DMS 273 treated with DMSO at 0.1 percent for 48 hours (cell line): ENCODE measurements at places on chromosomes 4 and X.

DNA sequence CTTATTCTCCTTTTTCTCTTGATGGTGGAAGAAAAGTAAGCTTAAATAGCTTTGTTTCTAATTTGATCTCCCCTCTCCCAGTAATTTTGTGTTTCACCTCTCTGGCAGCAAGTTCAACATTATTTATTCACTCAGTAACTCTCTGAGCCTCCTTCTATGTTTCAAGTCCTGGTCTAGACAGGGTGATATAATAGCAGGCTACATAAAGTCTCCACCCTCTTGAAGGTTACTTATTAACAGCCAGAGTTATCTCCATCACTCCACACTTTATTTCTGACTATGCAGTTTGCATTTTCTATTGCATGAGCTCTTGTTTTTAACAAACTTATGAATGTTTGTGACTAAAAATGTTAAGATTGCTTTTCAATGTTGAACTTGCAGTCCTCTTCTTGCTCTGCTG, 17.8 kb upstream of the ANOS1 start:
- no peak for DNase-seq

- DNase-seq = no peak
Measured at GRCh38 chrX:22165732-22166457, 106.8 kb upstream of the CBLL2 start.

- no peak for DNase-seq
Measured at GRCh38 chrX:71532078-71532752, 689 bp upstream of the OGT start.

DNA sequence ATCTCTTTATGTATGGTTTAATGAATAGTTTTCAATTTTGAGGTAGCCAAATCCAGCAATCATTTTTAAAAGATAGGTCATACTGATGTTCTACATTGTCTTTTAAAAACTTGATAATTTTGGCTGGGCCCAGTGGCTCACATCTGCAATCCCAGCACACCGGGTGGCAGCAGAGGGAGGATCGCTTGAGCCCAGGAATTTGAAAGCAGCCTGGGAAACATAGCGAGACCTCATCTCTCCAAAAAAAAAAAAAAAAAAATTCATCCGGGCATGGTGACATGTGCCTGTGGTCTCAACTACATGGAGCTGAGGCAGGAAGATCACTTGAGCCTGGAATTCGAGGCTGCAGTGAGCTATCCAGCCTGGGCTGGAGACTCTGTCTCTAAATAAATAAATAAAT, 419.8 kb downstream of the GALNTL6 start:
- DNase-seq = no peak

DNA sequence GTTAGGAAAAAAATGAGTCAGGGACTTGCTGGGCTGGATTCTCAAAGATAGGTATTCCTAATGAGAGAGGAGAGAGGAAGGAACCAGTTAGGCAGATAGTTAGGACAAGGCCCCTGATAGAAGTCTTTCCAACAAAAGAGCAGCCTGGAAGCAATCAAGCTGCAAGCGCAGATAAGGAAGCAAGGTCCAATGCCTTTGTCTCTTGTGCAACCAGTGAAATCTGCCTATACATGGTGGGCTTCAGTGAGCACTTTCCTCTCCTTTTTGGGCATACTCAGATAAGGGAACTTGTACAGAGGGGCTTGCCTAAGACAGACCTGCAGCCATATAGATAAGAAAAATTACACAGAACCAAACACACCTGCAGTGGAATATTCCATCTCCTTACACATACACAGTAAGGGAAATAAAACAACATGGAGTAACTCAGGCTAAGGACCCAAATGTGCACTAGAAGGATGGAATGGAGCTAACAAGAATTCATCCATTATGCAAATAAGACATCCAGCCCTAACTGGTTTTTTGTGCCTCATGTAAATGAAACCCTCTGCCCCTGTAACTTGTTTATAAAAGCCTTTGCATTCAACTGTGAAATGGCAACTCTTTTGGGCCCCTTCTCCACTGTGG, 68.8 kb downstream of the PCDH18 start:
- DNase-seq = no peak

GRCh38 chr4:52376132-52376704, 282.9 kb downstream of the USP46 start:
- no peak for DNase-seq

GRCh38 chrX:107597791-107598190, 30.5 kb upstream of the PRPS1 start:
- DNase-seq = no peak

- DNase-seq = no peak
Measured at GRCh38 chrX:39397561-39398199, 596.4 kb downstream of the MID1IP1 start.

DNA sequence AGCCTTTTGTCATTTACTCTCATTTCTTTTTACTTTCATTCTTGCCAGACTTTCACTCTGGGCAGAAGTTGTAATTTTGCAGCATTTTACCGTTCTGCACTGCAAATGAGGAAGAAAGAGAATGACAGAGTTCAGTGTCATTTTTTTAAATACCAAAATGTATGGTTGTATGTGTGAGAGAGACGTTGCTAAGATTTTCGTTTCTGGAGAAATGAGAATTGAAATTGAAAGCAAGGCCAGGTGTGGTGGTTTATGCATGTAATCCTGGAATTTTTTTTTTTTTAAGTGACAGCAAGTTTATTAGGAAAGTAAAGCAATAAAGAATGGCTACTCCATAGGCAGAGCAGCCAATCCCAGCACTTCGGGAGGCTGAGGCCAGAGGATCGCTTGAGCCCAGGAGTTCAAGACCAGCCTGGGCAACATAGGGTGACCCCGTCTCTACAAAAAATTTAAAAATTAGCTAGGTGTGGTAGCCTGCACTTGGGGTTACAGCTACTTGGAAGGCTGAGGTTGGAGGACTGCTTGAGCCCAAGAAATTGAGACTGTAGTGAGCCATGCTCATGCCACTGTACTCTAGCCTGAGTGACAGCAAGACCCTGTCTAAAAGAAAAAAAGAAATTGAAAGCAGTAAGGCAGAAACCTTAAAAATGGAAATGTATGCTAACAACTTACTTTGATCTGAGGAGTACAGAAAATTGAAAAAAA, 12.9 kb downstream of the DCK start:
- no peak for DNase-seq

DNA sequence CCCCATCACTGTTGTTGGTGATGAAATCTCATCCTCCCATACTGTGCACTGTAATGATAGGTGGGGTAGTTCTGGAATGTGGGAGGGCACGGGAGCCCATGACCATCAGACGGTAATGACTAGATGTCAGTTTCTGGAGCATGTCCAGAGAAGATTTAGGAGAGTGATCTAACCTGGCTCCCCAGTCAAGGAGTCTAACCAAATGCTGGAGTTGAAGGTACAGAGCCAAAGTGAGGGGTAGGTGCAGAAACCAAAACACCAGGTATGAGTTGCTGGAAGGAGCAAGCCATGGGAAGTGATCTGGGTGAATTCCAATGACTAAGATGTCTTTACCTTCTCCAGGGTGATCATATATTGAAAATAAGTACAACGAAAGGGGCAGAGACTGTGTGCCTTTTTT, 296.9 kb downstream of the INPP4B start:
- no peak for DNase-seq

- DNase-seq = no peak
Measured at GRCh38 chr4:786074-786741, 39.7 kb downstream of the CPLX1 start.

GRCh38 chr4:7756561-7757355, 182.9 kb downstream of the AFAP1 start:
- no peak for DNase-seq

- no peak for DNase-seq
Measured at GRCh38 chr4:153434190-153434589, 32.0 kb upstream of the TMEM131L start.

DNA sequence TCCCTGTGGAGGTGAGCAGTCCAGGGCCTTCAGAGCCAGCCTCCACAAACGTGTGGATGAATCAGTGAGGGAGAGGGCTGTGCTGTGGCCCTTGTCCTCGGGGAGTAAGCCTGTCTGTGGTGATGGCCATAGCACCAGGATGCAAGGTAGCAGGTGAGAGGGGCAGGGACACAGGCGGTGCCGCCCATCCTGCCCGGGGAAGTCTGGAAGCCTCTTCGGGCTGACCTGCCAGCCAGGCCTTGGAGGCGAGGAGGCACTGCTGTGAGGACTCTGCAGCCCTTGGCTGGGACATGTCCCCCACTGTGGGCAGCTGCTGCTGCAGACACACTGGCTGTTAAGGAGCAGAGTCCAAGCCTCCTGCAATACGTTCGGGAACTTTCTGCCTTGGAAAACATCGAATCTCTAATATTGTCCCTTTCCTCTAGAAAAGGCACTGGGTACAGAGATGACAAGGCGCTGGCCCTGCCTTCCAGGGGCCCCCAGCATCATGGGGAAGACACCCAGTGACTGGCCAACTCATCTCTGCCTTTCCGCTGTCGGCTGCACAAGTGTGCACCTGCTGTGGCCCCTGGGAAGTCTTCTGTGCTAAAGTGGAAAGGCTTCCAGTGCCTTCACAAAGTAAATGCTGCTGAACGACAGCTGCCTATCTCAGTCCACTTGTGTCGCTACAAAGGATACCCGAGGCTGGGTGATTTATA, 101.4 kb downstream of the ADRA2C start:
- no peak for DNase-seq

GRCh38 chr4:69649207-69649606, 3.8 kb downstream of the UGT2A1 start:
- DNase-seq = no peak

- DNase-seq = no peak
Measured at GRCh38 chrX:9847071-9847470, 60.8 kb downstream of the SHROOM2 start.

DNA sequence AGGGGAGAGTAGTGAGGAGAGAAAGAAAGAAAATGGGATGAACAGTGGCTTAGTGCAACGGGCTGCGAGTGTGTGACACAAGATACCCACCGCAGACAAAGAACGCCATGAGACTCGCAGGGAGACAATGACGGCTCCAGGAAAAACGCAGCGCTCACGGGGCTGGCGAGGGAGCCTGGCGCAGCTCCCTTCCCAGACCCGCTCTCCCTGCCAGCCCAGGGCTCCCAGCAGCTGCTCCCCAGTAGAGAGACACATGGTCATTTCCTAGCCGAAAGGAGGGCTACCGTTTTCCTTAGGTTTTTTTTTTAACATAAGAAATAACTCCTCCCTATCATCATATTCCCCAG, 149.5 kb downstream of the MAML3 start:
- peak; percentile 41 for DNase-seq

DNA sequence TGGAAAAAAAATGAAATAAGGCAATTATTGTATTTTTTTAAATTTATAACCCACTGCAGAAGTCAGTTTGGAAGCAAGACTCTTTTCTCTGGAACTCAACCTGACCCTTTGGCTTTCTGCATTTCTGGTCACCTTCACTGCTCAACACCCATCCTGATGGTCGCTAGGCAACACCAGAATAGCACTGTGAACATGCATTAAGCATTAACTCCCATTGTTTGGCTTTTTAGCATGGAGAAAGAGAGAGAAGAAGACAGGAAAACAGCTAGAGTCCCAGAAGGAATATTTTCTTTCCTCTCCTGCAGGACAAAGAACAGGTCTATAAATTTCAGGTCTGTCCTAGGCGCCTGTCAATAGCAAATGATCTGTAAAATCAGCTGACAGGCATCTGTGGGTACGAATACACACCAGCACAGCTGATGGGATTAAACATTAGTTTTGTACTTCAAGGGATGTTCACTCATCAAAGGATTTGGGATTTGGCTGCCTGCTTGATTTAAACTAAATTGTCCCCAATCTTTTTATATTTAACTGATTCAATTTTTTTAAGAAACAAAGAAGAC, 137.2 kb upstream of the ETNPPL start:
- DNase-seq = no peak

GRCh38 chrX:148784137-148784536, 283.7 kb downstream of the AFF2 start:
- no peak for DNase-seq
